Activated T-cell treated with anti-CD3 and anti-CD28 coated beads, Interleukin-2, amount 50 U/mL, for 72 hours (primary cell): ENCODE measurements at places on chromosomes 11 and 22. TPM values are rescaled to one million over a fixed set of nuclear protein-coding genes. Genes with fewer than 3 reads are reported as not detected.

DNA sequence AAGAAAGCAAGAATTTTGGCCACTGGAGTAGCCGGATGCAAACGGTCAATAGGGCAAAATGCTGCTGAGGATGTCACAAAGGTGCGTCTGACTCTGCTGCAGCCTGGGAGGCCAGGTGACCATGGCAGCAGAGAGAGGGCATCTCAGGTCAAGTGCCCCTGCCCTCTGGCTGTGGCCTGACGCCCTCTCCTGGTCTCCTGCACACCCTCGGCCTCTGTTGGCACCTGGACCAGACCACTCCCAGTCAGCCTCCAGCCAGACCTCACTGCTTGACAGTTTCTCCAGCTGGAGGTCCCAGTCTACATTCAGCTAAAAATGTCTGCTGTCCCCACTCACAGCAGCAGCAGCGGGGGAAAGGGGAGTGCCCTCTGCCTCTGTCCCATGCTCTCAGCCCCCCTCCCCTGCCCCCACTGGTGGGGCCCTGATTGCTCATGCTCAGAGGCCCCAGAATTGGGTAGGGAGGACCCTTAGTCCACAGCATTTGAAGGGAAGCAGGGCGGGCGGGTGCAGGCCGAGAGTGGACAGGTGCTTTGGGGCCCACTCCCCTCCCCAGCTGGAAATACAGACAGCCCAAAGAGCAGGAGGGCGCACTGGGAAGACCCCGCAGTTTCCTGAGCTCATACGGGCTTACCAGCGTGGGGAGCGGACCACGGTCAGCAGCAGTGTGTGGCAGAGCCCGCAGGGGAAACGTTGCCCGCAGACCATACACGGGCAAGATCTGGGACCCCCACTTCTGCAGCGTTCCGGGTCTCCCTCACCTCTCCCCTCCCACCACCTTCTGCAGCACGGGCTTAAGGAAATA is 1.6 kb upstream of the BRSK2 start:
- peaks cover 24% of the 10 kb centered on the region for H3K27me3 ChIP-seq
- H3K27ac ChIP-seq, result no peak overlapping the region
- no peak overlapping the region for H3K4me3 ChIP-seq
- no peak for DNase-seq
- peaks cover 14% of the 10 kb centered on the region for H3K4me1 ChIP-seq
- H3K36me3 ChIP-seq, result no peaks in the 10 kb centered on the region

DNA sequence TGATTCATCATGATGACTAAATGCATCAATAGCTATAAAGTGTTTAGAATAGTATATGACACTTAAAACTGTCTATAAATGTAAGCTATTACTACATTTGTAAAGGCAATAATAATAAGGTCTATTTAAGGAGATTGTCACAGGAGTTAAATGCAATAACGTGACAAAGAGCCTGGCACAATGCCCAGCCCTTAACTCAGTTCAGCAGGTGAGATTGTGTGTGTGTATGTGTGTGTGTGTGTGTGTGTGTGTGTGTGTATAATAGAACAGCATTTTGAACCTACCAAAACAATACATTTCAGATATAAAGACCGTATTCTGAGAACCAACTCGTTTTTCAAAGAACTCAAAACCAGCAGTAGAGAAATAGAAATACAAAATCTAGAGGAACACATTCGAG is 177.5 kb downstream of the MYO18B start:
- no peaks in the 10 kb centered on the region for H3K4me1 ChIP-seq
- DNase-seq, result no peak
- no peaks in the 10 kb centered on the region for H3K36me3 ChIP-seq

DNA sequence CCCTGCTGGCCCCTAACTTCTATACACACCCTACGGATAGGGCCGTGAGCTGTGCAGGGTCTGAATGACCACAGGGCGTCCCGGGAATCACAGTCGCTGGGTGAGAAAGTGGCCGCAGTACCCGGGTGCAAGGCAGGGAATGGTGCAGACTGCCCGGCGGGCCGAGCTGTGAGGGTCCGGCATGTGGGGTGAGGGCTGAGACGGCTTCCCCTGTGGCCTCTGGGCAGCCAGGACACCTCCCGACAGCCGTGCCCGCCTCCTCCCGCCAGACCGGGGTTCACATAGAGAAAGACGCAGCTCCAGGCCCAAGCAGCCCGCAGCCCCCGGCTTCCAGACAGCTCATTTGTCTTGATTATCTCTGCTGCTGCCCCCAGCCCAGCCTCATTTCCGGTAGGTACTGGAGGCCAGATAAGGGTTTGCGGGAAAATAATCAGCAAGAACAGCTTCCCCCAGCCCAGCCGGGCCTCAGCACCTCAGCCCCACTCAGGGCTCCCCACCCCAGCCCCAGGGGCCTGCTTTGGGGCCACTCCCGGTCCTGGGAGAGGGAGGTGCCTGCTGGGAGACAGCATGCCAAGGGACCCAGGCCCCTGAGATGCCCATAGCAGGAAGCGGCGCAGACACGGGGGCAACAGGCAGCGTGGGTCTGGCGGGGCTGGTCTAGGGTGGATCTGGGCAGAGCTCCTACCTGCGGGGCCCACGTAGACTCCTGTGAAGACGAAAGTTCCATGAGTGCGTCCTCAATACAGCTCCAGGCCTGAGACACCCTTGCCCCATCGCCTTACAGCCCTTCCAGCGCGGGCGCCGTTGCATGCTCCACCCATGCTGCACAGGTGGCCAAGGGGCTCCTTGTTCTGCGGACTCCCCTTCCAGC is 123.1 kb downstream of the BRD1 start:
- peaks cover 2% of the 10 kb centered on the region for H3K36me3 ChIP-seq
- peaks cover 11% of the 10 kb centered on the region for H3K4me1 ChIP-seq
- H3K27ac ChIP-seq, result no peak overlapping the region
- H3K27me3 ChIP-seq, result peaks cover 14% of the 10 kb centered on the region
- no peak overlapping the region for H3K4me3 ChIP-seq

Gene CHKA
- total RNA-seq, result 11.6 TPM

GRCh38 chr11:109894242-109894641 is 198.9 kb upstream of the ZC3H12C start:
- no peak overlapping the region for H3K27ac ChIP-seq
- H3K4me1 ChIP-seq, result no peaks in the 10 kb centered on the region
- no peaks in the 10 kb centered on the region for H3K36me3 ChIP-seq
- H3K4me3 ChIP-seq, result no peak overlapping the region

- no peak overlapping the region for H3K4me3 ChIP-seq
- H3K27me3 ChIP-seq, result no peaks in the 10 kb centered on the region
- no peak overlapping the region for H3K27ac ChIP-seq
- H3K4me1 ChIP-seq, result no peaks in the 10 kb centered on the region
These were observed 620.9 kb upstream of the CADM1 start for GRCh38 chr11:116124922-116125714.

GRCh38 chr11:72102162-72102561 is 935 bp downstream of the LAMTOR1 start:
- H3K27me3 ChIP-seq, result no peaks in the 10 kb centered on the region
- no peak for DNase-seq
- H3K4me1 ChIP-seq, result peaks cover 39% of the 10 kb centered on the region
- H3K36me3 ChIP-seq, result peaks cover 4% of the 10 kb centered on the region
- H3K4me3 ChIP-seq, result peak overlapping the region; percentile 93
